Mesendoderm (in vitro differentiated cells): ENCODE measurements at places on chromosomes 3 and 15.

GRCh38 chr3:128973988-128974564 is 19.8 kb downstream of the CFAP92 start:
- H3K27ac ChIP-seq, result no peak overlapping the region
- no peaks in the 10 kb centered on the region for H3K36me3 ChIP-seq
- H3K4me1 ChIP-seq, result no peaks in the 10 kb centered on the region
- no peak for DNase-seq

DNA sequence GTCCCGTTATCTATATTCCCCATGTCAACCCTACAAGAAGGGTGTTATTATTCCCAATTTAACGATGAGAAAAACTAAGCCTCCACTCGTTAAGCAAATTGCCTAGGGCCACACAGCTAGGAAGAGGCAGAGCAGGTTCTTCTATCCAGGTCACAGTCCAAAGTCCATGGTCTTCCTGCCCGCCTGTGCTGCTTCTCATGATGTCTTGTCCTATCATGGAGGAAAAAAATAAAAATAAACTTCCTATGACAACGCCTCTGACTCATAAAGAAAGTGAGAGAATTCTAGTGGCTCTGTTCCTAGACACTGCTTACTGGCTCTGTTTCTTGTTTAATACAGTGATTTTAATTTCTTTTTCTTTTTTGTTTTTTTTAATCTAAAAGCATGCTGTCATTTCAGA is 9.7 kb downstream of the COL8A1 start:
- DNase-seq, result no peak
- H3K4me1 ChIP-seq, result no peaks in the 10 kb centered on the region
- H3K36me3 ChIP-seq, result no peaks in the 10 kb centered on the region
- H3K4me3 ChIP-seq, result no peak overlapping the region
- no peak overlapping the region for H3K27ac ChIP-seq

GRCh38 chr3:157248590-157249422 is 88.9 kb upstream of the CCNL1 start:
- H3K4me1 ChIP-seq, result no peaks in the 10 kb centered on the region
- no peaks in the 10 kb centered on the region for H3K27me3 ChIP-seq
- peak; percentile 77 for DNase-seq
- no peaks in the 10 kb centered on the region for H3K36me3 ChIP-seq

DNA sequence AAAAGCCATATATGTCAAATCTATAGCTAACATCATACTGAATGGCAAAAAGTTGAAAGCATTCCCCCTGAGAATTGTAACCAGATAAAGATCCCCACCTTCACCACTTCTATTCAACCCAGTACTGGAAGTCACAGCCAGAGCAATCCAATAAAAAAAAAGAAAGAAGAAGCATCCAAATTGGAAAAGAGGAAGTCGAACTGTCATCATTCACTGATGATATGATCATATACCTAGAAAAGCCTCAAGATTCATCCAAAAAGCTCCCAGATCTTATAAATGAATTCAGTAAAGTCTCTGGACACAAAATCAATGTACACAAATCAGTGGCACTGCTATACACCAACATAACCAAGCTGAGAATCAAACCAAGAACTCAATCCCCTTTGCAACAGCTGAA is 97.4 kb downstream of the CBLB start:
- H3K4me1 ChIP-seq, result no peaks in the 10 kb centered on the region
- no peak overlapping the region for H3K27ac ChIP-seq
- DNase-seq, result no peak
- no peaks in the 10 kb centered on the region for H3K36me3 ChIP-seq
- no peaks in the 10 kb centered on the region for H3K27me3 ChIP-seq
- no peak overlapping the region for H3K4me3 ChIP-seq

- no peaks in the 10 kb centered on the region for H3K36me3 ChIP-seq
- no peak for DNase-seq
These were observed 381.0 kb downstream of the SOX2 start for GRCh38 chr3:182092662-182093262.

DNA sequence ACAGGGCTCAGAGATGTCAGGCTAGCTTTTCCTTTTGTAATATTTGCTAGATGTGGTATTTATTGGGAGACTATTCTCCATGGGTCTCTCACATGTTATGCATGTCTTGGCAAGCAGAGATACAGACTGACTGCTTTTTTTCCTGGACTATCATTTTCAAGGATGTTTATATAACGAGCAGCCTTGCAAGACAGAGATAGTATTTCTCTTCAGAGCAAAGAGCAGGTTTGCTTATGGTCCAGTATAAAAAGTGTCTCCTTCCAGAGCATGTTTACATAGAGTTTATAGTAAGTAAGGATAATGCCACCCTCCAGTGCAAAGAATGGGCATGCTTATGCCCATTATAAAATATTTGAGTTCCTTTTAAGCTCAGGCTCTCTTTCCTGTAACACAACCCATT is 24.6 kb downstream of the GTF2E1 start:
- no peaks in the 10 kb centered on the region for H3K27me3 ChIP-seq
- H3K4me1 ChIP-seq, result peaks cover 4% of the 10 kb centered on the region
- H3K36me3 ChIP-seq, result no peaks in the 10 kb centered on the region
- no peak for DNase-seq
- no peak overlapping the region for H3K4me3 ChIP-seq

DNA sequence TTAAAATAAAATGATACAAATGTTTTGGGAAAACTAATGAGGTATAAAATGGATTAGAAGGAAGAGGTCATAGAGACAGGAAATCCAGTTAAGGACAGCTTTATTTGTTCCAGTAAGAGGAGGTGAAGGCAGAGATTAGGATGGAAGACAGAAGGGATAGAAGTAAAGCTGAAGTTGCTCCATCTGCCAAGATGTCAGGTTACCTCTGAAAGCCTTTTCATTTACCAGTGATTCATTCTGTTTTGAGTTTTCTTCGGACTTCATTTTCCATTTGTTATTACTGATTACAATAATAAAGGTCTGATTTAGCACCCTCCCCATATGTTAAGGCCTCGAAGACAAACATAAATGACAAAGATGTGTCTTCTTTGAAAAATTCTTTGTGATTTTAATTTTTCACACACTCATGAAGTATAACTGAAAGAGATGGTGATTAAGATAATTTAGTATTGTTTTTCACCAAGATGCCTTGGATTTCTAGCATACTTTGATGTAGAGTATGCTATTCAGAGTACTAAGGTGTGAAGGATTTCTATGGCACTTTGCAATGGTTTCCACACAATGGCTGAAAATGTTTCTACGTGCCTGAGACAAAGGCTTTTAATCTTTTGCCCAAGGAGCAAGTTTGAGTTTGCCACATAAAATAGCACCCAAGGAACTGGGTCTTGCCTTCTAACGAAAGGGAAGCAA is 75.4 kb upstream of the PLAAT1 start:
- no peaks in the 10 kb centered on the region for H3K4me1 ChIP-seq
- no peak overlapping the region for H3K27ac ChIP-seq
- no peak overlapping the region for H3K4me3 ChIP-seq
- no peaks in the 10 kb centered on the region for H3K27me3 ChIP-seq
- H3K36me3 ChIP-seq, result no peaks in the 10 kb centered on the region

GRCh38 chr15:62416526-62416925 is 251.4 kb upstream of the C2CD4B start:
- no peaks in the 10 kb centered on the region for H3K36me3 ChIP-seq
- H3K27ac ChIP-seq, result no peak overlapping the region
- no peaks in the 10 kb centered on the region for H3K27me3 ChIP-seq
- peaks cover 10% of the 10 kb centered on the region for H3K4me1 ChIP-seq
- DNase-seq, result peak; percentile 85
